ENCODE measurements at places on chromosomes 16 and 17.

- peak; percentile 39 for DNase-seq
Measured at GRCh38 chr16:81635063-81635937, 143.8 kb upstream of the PLCG2 start.

DNA sequence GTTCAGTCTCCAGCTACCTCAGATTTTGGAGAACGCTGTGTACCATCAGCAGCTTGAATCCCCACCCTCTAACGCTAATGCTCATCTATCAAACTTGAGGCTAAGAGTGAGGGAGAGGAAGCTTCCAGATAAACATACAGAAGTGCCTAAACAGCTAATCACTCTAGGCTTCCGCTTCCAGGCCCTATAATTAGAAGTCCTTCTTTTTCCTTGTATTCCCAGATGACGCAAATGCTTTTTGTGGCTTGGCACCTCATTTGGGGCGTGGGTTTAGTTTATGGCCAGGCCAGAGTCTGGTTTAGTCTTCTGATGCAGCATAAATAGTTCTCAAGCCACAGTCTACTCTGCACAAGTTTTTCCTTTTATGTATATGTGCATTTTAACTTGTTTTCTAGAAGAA is 263.4 kb downstream of the BCAS3 start:
- peak; percentile 82 for DNase-seq

DNA sequence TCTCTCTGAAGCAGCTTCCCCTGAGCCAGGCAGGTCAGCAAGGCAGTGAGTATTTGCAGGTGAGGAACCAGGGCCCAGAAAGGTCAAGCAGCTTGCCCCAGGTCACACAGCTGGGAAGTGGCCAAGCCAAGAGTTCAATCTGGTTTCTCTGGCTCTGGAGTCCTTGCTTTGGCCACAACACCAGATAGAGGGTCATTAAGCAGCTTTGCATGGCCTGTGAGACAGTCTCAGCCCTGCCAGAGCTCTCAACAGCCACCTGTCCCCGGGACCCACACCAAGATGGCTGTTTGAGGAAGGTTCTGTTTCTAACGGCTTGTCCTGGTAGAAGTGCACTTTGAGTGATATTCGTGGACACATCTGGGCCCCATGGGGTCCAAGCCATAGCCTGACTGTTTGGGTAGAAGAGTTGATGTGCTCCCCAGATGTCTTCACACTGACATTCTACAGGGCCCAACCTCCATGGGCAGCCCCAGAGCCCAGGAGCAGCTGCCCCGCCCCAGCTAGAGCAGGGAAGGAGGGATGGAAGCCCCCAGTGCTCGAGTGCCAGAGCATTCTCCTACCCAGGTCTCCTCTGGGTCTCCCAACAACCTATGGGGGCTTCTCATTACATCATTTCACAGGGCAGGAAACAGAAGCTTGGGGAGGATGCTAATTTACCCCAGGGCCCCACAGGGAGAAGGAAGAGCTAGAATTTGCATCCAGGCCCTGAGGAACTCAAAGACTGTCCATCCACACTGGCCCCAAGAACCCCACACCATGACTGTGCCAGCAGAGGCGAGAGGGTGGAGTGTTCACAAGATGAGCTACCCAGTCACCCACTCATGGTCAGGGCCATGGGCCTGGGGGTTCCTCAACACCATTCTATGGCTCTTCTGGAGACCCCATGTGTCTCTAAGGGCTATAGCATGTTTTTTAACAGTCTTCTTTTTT is 107.3 kb upstream of the CDH5 start:
- DNase-seq: no peak

GRCh38 chr16:30532285-30533145 is 2.1 kb downstream of the ZNF747 start:
- DNase-seq: no peak

GRCh38 chr17:48241131-48241591 is 133.6 kb downstream of the SNX11 start:
- peak; percentile 99 for DNase-seq

DNA sequence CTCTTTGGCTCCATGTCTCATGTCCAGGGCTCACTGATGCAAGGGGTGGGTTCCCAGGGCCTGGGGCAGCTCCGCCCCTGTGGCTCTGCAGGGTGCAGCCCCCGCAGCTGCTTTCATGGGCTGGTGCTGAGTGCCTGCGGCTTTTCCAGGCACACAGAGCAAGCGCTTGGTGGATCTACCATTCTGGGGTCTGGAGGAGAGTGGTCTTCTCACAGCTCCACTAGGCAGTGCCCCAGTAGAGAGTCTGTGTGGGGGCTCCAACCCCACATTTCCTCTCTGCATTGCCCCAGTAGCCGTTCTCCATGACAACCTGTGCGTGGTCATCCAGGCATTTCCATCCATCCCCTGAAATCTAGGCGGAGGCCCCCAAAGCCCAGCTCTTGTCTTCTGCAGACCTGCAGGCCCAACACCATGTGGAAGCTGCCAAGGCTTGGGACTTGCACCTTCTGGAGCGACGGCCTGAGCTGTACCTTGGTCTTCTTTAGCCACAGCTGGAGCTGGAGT is 5.2 kb downstream of the IL32 start:
- no peak for DNase-seq

- peak; percentile 97 for DNase-seq
Measured at GRCh38 chr17:81481073-81481799, 31.4 kb downstream of the ACTG1 start.

DNA sequence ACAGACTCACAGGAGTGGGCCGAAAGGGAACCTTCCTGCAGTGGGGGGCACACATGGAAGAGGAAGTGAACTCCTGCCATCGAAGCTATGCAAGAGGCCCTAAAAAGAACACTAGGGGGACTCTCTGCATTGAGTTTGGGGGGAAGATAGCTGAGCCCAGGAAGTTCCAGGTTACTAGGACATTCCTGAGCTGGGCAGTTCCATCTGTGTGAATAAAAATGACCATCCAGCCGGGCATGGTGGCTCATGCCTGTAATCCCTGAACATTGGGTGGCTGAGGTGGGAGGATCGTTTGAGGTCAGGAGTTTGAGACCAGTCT is 211.8 kb downstream of the ZNF423 start:
- no peak for DNase-seq

GRCh38 chr16:87558682-87559081 is 43.6 kb upstream of the JPH3 start:
- DNase-seq: no peak

Data from NCI-H69 (cell line).